Activated CD4-positive, alpha-beta T cell treated with anti-CD3 and anti-CD28 coated beads, Interleukin-2, amount 50 U/mL, for 1 hour (primary cell): ENCODE measurements at places on chromosomes 3 and 15.

DNA sequence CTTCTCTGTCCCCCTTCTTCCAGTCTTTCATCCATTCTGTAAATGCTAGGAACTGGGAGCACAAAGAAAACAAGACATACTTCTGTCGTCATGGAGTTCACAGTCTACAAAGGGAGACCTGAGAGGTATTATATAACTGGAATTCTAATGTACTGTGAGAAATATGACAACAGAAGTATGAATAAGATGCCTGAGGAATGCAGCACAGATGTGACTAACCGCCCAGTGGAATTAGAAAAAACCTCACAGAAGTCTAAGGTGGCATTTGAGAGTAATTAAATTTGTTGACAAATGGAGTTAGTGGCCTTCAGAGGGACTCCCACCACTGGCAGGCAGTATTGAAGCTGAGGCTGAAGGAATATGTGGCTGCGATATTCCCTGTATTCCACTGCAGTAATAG is 168.5 kb upstream of the FAM3D start:
- no peak for DNase-seq

- peak; percentile 99 for DNase-seq
These were observed at the start of gene SIN3A for GRCh38 chr15:75451674-75452363. SIN3A (minus strand) TSS chr15:75451690; CDS start chr15:75430375, 21,315 bp downstream.

- no peak for DNase-seq
These were observed 95.6 kb downstream of the APBA2 start for GRCh38 chr15:28981351-28981720.

GRCh38 chr15:28945626-28946230 is 60.0 kb downstream of the APBA2 start:
- no peak for DNase-seq

DNA sequence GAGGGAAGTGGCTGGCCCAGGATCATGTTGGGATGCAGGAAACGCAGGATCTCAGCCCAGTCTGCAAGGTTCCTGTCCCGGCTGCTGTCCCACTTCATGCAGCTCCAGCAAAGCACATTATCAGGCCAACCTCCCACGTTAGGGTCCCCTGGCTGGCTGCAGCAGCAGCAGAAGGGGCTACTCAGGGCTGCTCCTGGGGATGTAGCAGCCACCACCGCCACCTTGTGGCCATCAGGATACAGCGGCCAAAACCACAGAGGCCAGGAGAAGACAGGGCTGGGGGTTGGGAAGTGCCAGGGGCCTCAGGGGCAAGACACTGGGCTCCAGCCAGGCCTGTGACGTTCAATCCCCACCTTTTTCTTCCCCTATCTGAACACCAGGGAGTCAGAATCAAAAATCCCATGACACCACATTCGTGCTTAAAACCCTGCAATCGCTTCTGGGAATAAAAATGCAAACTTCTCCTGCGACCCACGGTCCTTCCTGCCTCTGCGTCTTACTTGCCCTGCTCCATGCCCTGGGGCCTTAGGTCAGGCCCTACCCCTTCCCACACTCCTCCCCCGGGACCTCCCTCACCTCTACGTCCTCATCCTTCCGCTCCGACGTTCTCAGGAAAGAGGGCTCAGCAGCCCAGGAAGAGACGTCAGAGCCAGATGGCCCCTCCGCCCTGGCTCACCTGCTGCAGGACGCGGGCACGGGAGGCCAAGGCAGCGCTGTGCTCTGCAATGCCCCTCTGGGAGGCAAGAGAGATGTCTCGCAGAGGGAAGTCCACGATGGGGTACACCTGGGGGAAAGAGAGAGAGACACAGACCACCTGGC is 21.5 kb downstream of the SSUH2 start:
- DNase-seq = peak; percentile 26

- DNase-seq = no peak
These were observed 526.5 kb upstream of the PROK2 start for GRCh38 chr3:72311425-72311824.

- DNase-seq = no peak
These were observed 6.8 kb upstream of the PKM start for GRCh38 chr15:72237853-72238224.

DNA sequence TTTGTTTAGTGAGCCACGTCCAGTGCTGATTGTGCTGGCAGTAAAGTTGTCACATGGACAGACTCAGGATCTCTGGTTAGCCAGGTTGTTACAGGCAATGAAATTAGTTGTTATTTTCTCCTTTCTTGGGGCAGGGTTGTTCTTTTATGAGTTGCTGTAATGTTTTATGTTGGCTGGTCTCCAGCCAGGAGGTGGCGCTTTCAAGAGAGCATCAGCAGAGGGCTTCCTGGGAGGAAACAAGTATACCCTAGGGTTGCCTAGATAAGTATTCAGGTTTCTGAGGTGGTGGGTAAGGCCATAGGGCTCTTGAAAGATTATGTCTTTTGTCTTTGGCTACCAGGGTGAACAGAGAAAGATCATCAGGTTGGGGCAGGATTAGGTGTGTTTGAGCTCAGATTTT is 14.5 kb upstream of the CFAP20DC start:
- DNase-seq = no peak

GRCh38 chr15:81296673-81297072 is 27.3 kb downstream of the STARD5 start:
- peak; percentile 60 for DNase-seq

DNA sequence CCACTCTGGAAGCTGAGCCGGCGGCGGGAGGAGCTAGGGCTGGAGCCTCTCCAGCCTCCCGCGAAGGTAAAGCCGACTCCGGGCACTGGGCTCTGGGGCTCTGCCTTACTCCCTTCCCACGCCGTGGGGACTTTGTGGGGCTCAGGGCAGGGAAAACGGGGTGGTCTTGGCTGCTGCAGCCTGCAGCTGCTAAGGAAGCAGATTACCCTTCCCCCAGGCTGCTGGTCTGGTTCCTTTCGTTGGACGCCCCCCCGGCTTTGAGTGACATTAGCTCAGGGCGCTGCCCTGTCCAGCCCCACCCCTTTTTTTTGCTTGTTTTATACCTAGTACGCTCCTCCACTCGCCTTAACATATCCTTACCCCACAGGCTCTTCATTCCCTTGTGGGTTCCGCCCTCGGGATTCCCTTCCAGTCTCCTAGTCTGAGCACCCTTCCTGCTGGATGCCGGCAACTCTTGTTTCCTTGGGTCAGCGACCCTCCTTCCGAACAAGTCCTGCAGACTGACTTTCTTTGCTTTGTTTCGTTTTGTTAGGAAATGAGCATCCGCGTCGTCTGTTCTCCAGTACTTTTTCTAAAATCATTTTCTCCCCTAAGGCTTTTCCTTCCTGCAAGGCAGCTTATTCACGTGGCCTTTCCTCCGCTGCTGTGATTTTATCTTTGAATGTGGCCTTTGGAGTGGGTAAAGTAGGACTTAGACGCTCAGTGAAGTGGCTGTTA is 551 bp downstream of the DNAJC13 start:
- DNase-seq = peak; percentile 32

DNA sequence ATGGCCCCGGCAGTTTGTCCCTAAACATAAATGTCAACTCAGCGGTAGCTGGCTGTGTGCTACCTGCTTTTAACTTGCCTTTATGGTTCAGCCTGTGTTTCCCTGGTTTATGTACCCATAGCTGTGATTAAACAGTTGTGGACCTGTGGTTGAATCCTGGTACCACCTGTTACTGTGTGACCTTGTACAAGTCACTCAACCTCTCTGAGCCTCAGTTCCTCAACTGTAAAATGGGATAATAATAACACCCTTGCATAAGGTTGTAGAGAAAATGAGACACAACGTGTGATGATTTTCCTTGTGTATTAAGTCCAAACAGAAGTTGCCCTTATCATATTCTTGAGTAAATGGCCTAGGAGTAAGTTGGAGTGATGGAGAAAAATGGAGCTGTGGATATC is 6.3 kb downstream of the GALNT15 start:
- no peak for DNase-seq

DNA sequence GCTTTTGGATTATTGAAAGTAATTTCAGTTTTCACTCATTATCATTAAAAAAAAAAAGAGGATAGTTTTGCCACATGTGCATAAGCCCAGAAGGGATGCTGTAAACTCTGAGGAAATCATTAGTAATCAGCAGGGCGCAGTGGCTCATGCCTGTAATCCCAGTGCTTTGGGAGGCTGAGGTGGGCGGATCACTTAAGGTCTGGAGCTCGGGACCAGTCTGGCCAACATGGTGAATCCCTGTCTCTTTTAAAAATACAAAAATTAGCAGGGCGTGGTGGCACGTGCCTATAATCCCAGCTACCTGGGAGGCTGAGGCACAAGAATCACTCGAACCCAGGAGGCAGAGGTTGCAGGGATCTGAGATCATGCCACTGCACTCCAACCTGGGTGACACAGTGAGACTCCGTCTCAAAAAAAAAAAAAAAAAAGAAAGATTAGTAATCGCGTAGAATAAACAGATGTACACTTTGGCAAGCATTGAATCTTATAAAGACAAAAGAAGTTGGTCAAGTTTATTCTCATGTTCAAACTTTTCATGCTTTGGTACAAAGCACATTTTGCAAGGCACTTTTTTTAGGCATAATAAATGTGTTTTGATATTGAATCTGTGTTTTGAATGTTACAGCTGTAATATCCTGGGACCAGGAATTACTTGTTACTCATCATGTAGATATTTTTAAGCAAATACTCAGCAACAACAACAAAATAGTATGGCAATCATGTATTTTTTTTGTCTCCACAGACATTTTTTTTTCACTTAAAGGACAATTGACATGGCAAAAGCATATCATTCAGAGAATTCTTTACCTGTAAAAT is 93.2 kb upstream of the AGTR1 start:
- DNase-seq = no peak

DNA sequence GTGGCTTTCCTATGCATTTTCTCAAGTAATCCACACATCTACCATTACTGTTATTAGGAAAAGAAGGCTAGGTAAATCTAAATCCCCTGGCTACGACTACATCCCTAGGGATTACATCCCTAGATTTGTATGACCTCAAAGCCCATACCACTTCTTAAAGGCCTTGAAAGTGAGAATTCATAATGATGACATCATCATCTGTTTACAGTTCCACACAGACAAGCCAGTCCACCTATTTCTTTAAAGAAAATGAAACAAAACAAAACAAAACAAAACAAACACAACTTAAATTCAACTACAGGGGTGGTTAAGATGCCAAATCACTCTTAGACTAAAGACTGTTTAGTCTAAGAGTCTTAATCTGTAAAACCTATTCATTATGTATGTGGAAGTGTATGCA is 5.7 kb downstream of the WDR72 start:
- DNase-seq = no peak

- DNase-seq = no peak
These were observed 25.7 kb upstream of the PTX3 start for GRCh38 chr3:157410945-157411344.

DNA sequence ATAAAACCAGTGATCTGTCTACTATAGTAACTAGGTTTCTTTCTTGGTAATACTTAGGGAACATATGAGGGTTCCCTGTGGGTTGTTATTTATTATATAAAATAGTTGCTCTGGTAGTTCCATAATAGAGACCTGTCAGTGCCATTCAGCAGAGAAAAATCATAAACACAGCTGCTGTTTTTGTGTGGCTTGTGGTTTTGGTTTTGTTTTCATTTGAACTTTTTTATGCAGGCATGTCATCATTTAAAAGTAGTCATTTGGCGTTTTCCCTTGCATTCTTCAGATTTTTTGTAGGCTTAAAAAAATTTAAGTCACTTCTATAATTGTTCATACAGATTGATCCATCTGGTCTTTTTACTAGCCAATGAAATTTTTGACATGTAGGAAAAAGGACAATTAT is 47.9 kb downstream of the PIK3CA start:
- DNase-seq = no peak

GRCh38 chr3:185818267-185818875 is 6.5 kb downstream of the IGF2BP2 start:
- DNase-seq = no peak

DNA sequence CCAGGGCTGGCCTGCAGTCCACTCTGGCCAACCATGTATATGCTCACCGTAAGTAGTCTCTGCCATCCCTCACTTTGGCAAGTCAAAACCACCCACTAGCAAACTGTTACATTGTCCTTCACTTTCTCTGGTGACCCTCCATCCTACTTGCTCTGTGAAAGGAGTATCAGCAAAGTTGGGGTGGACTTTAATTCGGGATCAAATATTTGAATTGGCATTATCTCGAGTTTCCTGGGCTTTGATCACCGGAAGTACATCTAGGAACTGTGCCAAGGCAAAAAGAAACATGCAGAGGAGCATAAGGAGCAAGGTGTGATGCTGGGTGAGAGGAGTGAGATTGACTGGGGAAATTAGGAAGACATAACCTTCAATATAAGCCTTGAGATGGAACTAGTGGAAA is 188.9 kb upstream of the P2RY1 start:
- no peak for DNase-seq

DNA sequence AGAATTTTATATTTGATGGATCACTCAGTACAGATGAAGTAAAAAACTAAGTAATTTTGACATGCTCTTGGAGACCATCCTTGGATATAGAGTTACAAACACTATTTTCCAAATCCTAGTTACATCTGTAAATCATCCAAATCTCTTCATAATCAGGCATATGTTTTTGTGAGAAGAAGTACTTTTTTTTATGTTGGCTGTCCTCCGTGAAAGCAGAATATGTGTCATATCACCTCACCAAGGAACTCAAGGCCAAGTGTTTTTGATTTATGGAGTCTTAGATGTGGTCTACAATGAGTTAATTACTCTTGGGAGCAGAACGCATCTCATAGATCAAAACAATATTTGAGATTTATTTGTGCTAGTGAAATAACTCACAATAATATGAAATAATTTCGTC is 416.5 kb upstream of the TGFBR2 start:
- DNase-seq = no peak

- DNase-seq = no peak
These were observed 36.4 kb downstream of the ETFA start for GRCh38 chr15:76274821-76275220.

DNA sequence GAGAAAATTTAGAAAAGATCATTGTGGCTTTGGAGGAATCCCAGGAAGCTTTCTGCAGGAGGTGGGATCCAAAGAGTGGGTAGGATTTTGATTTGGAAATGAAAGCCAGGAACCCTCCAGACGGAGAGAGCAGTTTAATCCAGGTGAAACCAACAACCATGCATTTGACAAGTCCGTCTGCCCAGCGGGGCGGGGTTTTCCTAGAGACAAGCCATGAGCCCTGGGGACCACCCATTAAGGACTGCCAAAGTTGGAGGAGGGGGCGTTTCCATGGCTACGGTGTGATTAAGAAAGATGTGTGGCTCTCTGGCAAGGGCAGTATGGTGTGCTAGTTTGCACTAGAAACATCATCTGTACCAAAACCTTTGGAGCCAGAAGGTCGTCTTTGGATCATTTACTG is 53.4 kb downstream of the SRGAP3 start:
- DNase-seq = no peak

DNA sequence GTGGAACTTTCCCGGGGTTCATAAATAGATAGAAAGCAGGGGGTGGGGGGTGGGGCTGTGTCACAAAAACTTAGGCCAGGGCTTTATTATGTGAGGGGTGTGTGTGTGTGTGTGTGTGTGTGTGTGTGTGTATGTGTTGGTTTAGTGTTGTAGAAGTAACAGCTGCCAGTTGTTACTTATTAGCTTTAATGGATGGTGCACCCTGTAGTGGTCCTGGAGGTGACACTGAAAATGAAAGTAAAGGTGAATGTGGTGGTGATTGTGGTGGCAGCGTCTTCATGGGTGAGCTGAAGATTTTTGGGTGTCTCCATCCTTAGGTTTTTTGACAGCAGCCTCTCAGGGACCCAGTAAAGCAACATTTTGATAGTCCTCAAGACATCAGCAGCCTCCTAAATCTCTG is 449.9 kb downstream of the PDCD6IP start:
- DNase-seq = no peak
